ENCODE measurements at places on chromosomes 3 and 15. TPM values are rescaled to one million over a fixed set of nuclear protein-coding genes. Genes with fewer than 3 reads are reported as not detected.
A peak's percentile ranks its signal among the peaks of the same experiment; 100 is the strongest.

- no peaks in the 10 kb centered on the region for H3K36me3 ChIP-seq
- no peak overlapping the region for H3K27ac ChIP-seq
- no peak for DNase-seq
Measured at GRCh38 chr3:16122661-16123060, 51.8 kb upstream of the GALNT15 start.

- DNase-seq: no peak
- no peaks in the 10 kb centered on the region for H3K4me1 ChIP-seq
- peak overlapping the region; percentile 80 for H3K4me3 ChIP-seq
Measured at GRCh38 chr3:39052583-39052982, 767 bp downstream of the WDR48 start.

GRCh38 chr3:112376241-112376911 lies 43.4 kb downstream of the CD200 start:
- DNase-seq: no peak
- no peaks in the 10 kb centered on the region for H3K4me1 ChIP-seq
- H3K27me3 ChIP-seq: no peaks in the 10 kb centered on the region
- H3K4me3 ChIP-seq: no peak overlapping the region

GRCh38 chr3:45870099-45870498 lies 16.2 kb upstream of the CCR9 start:
- no peaks in the 10 kb centered on the region for H3K36me3 ChIP-seq
- no peaks in the 10 kb centered on the region for H3K4me1 ChIP-seq
- no peak overlapping the region for H3K27ac ChIP-seq
- H3K27me3 ChIP-seq: no peaks in the 10 kb centered on the region
- no peak for DNase-seq

GRCh38 chr15:79372428-79372827 lies 59.7 kb upstream of the MINAR1 start:
- H3K27me3 ChIP-seq: no peaks in the 10 kb centered on the region
- no peak for DNase-seq
- no peak overlapping the region for H3K27ac ChIP-seq
- no peaks in the 10 kb centered on the region for H3K36me3 ChIP-seq
- no peaks in the 10 kb centered on the region for H3K4me1 ChIP-seq

DNA sequence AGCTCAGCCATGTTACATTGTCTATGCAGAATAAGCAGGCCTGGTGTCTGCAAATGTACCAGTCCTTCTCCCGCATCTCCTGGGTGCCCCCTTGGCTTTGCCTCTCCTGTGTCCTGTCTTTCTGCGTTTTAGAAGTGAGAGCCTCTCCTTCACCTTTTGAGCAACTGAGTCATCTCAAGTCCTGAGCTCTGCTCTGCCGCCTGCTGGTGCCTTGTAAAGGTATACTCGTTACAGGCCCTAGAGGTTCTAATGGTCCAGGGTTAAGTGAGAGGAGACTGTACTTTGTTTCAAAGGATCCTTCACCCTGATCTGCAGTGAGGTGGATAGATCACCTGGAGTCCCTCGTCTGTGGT lies 12.6 kb downstream of the GHRL start:
- no peaks in the 10 kb centered on the region for H3K4me1 ChIP-seq
- no peak for DNase-seq
- H3K27me3 ChIP-seq: no peaks in the 10 kb centered on the region
- peaks cover 7% of the 10 kb centered on the region for H3K36me3 ChIP-seq

GRCh38 chr3:157868946-157869345 lies 237.3 kb downstream of the SHOX2 start:
- H3K27me3 ChIP-seq: no peaks in the 10 kb centered on the region
- H3K27ac ChIP-seq: no peak overlapping the region
- no peaks in the 10 kb centered on the region for H3K4me1 ChIP-seq
- no peak for DNase-seq
- no peak overlapping the region for H3K4me3 ChIP-seq

DNA sequence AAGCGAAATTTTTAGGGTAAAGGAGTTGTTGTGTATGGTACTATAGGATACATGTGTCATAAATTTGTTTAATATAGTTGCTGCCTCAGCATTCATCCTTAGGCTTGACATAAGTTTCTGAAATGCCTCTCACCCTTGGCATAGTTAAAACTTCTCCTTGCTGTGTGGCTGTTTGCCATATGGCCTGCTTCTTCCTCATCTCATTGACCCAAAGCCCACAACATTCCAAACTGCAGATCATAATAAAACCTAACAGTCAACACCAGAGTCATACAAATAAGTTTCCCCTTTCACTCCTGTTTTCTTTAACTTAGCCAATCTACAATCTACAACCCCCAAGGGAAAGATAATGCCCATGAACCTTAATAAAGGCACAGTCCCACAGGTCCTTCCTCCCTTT lies 136.6 kb downstream of the TMCC1 start:
- H3K27me3 ChIP-seq: no peaks in the 10 kb centered on the region
- no peaks in the 10 kb centered on the region for H3K4me1 ChIP-seq
- H3K36me3 ChIP-seq: no peaks in the 10 kb centered on the region
- H3K4me3 ChIP-seq: no peak overlapping the region

DNA sequence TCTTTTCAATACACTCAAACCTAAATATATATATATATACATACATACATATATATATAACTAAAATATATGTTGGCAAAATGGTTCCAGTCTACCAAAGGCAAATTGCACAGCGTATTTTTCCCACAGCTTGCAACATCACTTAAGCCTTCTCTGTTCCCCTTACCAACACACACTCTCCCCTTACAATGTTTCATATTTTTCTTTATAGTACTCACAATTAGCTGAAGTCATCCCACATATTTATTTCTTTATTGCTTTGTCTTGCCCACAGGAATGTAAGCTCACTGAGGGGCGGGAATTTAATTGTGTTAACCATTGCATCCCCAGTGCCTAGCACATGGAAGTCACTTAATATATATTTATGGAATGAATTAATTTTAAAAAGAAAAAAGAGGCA lies 288.3 kb downstream of the ULK4 start:
- H3K4me3 ChIP-seq: no peak overlapping the region
- H3K4me1 ChIP-seq: no peaks in the 10 kb centered on the region
- H3K27ac ChIP-seq: no peak overlapping the region
- no peaks in the 10 kb centered on the region for H3K27me3 ChIP-seq
- H3K36me3 ChIP-seq: no peaks in the 10 kb centered on the region

DNA sequence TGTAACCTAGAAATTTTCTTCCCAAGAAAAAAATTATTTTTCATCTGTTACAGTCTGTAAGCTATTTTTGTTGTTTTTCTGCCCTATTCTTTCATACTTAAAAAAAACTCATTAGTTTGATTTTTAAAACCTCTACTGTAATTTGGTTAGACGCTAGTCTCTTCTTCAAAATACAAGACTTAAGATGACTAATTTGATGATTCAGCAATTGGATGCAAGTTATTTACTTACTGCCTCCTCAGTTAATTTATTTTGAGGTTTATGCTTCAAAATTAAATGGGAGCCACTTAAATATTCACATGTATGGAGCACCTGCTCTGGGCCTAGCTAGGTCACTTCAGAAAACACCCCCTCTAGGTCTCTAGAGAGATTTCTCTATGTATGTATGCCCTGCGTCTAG lies 132.4 kb downstream of the IQCH start:
- no peak for DNase-seq
- no peaks in the 10 kb centered on the region for H3K27me3 ChIP-seq
- H3K4me3 ChIP-seq: no peak overlapping the region
- H3K27ac ChIP-seq: no peak overlapping the region

- no peak overlapping the region for H3K4me3 ChIP-seq
- H3K27ac ChIP-seq: no peak overlapping the region
- no peaks in the 10 kb centered on the region for H3K27me3 ChIP-seq
Measured at GRCh38 chr3:45940781-45941365, 2.4 kb upstream of the CXCR6 start.

GRCh38 chr3:150299201-150299600 lies 108.9 kb upstream of the TSC22D2 start:
- no peaks in the 10 kb centered on the region for H3K27me3 ChIP-seq
- H3K27ac ChIP-seq: no peak overlapping the region
- no peak overlapping the region for H3K4me3 ChIP-seq
- H3K4me1 ChIP-seq: 0 out of 2 replicates have a peak, but pooled peaks cover 12% of the 10 kb centered on the region
- no peak for DNase-seq
- H3K36me3 ChIP-seq: no peaks in the 10 kb centered on the region

DNA sequence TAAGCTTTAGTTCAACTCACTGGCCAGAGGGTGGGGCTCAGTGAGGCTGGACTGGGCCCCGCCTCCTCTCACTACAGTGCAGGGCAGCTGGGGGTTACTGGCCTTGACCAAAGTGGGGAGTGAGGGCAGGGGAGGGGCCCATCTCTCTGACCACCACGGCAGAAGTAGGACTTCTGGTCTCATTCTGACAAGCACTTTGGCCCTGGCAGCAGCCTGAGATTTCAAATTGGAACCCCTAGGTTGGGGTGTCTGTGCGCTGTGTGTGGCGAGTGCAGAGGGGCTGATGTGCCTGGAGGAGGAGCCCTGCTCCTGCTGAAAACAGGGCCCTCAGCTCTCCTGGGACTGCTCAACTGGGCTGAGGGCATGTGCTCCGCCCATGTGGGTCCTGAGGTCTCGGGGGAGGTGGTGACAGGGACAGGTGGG lies 60.3 kb upstream of the RPL32 start:
- H3K27ac ChIP-seq: no peak overlapping the region
- DNase-seq: no peak
- H3K27me3 ChIP-seq: no peaks in the 10 kb centered on the region
- H3K4me1 ChIP-seq: no peaks in the 10 kb centered on the region
- no peaks in the 10 kb centered on the region for H3K36me3 ChIP-seq

The RUBCN gene
- total RNA-seq: 14.5 TPM

The ARGFX gene
- total RNA-seq: not detected

The TMEM266 gene
- total RNA-seq: 0.28 TPM

The CLDN18 gene
- total RNA-seq: not detected

The DGKG gene
- 0.81 TPM for total RNA-seq

The SI gene
- 1.7 TPM for total RNA-seq

The ISLR2 gene
- total RNA-seq: not detected

The AP3B2 gene
- 0.82 TPM for total RNA-seq

The GUCA1C gene
- total RNA-seq: not detected

The CHD2 gene
- 108 TPM for total RNA-seq

The CPEB1 gene
- 0.82 TPM for total RNA-seq

The IMPDH2 gene
- total RNA-seq: 233 TPM

All from Caco-2 (cell line).